Fibroblast of upper back skin (primary cell): ENCODE measurements at places on chromosomes 4 and X.

DNA sequence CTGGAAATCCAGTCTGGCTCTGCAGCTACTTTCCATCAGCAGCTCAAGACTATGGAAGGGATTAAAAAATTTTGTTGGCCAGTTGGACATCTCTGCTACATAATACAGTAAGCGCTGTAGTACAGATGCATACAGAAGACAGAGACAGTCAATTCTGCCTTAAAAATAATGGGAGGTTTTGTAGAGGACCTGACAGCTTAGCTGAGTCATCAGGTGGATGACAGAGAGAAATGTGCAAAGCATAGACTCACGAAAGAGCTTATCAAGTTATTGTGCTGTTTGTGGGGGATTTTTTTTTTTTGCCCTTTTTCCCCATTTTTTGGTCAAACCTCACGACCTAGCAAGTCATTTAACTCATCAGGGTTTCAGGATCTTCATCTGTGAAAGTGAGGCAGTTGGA is 149.0 kb upstream of the SCML1 start:
- DNase-seq = no peak

DNA sequence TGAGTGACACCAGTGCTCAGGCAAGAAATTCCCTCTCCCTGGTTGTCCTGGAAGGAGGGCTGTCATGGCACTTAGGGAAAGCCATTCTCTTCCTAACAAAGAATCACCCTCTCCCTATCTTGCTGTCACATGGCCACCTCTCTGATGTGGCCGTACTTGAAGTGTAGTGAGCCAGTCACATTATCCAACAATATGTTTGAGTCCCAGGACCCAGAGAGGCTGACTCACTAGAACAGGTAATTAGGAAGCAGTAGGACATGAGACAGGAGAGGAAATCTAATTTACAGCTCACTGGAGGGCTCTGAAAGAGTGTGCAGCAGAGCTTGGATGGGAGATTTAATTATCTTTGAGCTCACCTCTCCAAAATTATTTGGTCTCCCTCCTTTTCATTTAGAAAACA is 299.1 kb downstream of the ARHGAP24 start:
- no peak for DNase-seq

DNA sequence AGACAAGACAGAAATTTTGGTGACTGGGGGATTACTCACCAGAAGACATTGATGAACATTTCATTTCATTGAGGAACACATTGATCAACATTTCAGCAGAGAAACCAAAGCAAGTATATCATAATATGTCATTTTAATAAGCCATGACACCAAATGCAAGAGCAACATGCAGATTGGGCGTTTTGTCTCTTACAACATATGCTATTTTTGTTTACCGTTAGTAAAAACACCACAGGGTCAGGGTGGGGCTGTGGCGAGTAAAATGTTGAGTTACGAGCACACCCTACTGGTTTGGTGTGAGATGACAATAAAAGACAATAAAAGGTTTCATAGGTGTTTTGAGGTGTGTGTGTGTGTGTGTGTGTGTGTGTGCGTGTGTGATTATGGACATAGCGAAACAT is 294.5 kb downstream of the PDGFC start:
- peak; percentile 94 for DNase-seq

DNA sequence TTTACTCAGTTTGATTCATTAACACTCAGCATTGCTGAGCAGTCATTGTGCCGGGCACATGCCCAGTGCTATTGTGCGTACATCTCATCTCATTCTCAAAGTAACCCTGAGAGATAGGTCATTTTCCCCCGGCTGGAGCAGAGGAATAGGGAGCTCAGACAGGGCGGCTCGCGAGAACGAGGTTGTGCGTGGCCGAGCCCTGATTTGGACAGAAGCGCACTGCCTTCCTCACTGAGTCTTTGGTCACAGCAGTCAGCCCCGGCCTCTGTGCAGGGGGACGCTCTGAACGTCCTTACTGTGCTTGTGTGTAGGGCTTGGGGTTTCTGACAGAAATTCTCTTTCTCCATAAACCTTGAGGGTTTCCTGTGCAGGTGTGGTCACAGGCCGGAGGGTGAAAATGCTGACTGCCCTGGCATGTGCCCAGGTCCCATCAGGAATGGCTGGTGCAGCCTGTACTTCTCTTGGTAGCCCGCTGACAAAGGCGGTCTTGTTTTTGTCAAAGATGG is 39.5 kb downstream of the NOP14 start:
- DNase-seq = no peak

DNA sequence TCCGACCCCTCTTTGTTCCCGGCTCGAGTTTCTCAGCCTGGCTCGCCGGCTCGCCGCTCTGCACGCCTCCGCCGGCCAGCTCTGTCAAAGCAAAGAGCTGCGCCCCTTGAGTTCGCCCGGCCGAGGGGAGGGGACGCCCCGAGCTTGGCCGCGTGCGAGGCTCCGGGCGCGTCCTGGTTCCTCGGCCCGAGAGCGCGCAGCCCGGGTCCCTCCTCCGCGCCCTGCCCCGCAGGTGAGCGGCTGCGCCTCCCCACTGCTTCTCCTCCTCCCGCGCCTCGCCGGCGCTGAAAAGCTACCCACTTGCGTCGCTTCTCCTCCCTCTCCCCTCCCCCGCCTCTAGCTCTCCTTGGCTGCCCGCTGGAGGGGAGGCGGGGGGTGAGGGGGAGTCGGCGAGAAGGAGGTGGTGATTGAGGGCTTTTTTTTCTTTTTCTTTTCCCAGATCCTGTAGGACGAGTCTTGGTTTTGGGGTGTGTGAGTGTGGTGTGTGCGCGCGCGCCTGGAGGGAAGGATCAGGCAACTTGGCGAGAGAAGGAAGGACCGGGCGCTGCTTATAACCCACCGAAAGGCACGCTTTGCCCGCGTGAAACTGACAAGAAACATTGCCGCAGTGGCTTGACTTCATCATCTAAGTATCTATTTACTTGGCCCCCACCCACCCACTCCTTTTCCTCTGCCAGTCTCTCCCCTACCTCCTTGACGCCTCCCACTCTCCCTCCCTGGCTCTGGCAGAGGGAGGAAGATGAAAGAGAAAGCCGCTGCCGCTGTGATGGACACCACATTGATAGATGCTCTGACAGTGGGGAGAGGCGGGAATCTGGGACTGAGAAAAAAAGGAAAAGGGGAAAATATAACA is at the start of gene LEF1:
LEF1 (minus strand) TSS at position 262 of the 853 bp plus-strand sequence. CDS start 1,165 bp downstream, outside the sequence.
- no peak for DNase-seq

GRCh38 chr4:183214912-183215488 is 105.1 kb downstream of the CLDN22 start:
- no peak for DNase-seq

DNA sequence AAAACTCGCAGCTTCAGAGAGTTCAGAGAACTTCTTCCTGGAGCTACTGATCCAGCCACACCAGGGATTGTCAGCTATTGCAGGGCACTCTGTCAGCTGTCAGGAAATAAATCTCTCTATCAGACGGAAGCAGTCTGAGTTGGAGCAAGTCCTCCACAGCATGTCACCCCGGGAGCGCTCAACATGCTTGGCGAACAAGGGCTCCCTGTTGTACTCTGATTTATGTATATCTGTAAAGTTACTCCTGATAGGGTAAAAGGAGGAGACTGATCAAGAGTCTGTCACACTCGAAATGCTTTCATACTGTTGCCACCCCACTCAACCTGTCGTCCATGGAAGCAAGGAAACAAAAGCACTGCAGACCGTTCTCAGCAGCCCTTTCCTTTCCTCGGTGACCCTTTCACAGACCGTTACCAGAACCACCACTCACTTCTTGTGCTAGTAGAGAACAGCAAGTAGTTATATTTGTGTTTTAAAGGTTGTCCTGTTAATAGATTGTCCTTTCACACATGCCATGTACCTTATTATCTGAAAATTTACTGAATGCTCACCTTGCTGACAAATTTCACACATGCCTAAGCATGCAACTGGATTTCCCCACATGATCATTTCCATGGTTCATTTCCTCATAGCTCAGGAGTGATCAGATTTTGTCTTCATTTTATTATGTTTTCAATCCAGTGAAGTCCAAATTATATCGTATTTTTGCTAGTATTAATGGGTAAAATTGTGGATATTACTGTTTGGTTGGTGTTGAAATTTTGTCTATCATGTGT is 2108.9 kb upstream of the TENM3 start:
- peak; percentile 9 for DNase-seq

GRCh38 chrX:56284269-56284668 is 52.1 kb downstream of the KLF8 start:
- no peak for DNase-seq

- DNase-seq = no peak
Measured at GRCh38 chrX:107374132-107374531, 75.3 kb upstream of the FRMPD3 start.

DNA sequence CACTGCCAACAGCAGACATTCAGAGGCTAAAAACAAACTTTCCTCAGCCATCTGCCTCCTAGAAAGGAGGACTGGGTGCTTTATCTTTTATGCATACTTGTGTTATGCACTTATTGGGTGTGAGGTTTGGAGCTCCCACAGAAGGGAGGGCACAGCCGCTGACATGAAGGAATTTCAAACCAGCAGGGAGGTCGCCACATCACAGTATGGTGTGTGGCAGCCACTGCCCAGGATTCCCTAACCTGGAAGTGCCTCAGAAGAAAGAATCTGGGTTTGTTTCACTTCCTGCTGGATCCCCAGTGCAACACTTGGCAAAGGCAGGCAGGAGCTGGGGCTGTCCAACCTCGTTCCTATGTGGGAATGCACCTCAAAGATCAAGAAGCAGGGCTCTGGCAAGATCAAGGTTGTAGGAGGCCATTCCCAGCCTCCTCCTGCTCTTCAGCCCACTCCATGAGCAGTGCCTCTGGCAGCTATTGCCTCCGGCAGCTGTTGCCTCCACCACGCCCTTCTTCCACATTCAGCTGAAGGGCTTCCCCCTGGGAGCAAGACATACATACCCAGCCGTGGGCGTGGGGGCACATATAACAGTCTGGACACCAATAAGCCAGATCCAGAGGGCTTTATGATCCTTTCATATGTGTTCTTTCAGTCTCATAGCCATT is 109.0 kb upstream of the MAMLD1 start:
- no peak for DNase-seq

- DNase-seq = no peak
Measured at GRCh38 chr4:152942346-152942745, 6.2 kb downstream of the FHDC1 start.

GRCh38 chrX:57172544-57172943 is 35.3 kb upstream of the SPIN2A start:
- no peak for DNase-seq

GRCh38 chr4:35541888-35542213 is 702.5 kb downstream of the ARAP2 start:
- no peak for DNase-seq

DNA sequence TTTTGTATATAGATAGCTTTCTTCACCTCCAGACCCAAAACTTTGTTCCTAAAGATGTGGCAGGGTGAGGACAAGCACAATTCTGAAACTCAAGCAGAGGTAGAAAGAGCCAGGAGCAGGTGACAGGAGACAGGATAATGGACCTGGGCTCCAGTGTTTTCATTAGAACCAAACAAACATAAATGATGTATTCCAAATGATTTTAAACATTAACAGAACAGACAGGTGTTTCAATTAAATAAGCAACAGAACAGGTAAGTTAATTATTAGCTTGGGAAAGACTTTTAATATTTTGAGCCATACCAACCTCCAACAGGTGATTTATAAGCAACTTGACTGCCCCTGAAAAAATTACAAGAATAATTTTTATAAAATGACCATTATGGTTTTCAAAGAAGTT is 459.4 kb upstream of the LCORL start:
- DNase-seq = no peak

DNA sequence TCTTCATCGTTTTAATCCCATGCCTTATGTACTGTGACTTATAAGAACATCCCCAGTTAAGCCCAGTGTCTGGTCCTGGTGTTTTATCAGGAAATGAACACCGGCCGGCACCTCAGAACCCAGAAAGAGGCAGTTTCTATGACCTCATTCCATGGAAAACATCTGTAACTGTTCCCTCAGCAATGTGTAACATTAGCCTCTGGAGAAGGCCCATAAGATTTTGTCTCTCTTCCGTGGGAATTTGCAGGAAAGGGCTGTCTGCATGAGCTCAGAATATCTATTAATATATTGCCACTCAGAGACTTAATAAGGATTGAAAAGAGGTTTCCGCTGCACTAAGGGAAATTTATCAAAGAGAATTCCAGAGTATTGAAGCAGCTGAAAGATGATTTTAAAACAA is 3.1 kb upstream of the TCEANC start:
- peak; percentile 84 for DNase-seq

DNA sequence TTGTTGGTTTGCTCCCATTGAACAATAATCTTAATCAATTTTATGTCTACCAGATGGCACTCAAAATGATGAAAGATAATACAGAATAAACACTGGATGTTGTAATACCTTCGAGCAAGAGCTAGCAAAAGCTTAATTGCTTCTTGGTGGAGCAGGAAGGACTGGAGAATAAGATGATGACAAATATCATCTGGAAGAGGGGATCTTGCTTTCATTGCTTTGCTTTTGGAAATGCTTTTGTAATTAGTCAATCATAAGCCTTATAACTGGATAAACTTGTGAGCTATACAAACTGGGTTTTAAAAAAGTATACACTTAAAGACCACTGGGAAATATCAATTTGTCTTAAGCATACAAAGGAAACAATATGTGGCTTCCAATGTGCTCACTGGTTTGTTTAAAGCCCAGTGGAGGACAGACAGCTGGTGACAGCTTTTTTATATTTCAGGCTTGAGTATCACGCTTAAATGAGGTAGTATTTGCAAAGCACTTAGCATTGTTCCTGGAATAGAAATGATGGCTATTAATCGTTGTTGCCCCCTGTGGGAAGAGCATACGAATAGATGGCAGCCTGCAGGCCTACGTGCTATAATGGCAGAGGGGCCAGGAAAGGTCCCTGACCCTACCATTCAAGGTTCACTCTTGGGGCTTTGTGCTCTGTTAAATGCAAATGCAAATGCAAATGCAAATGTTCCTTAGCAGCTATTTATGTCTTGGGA is 61.2 kb downstream of the TMEM150C start:
- DNase-seq = peak; percentile 42

- peak; percentile 50 for DNase-seq
Measured at GRCh38 chr4:185742766-185743165, 69.2 kb downstream of the SORBS2 start.

GRCh38 chrX:135890087-135890585 is 3.1 kb downstream of the CT45A10 start:
- no peak for DNase-seq

GRCh38 chr4:17189759-17190158 is 291.3 kb upstream of the LDB2 start:
- DNase-seq = no peak

DNA sequence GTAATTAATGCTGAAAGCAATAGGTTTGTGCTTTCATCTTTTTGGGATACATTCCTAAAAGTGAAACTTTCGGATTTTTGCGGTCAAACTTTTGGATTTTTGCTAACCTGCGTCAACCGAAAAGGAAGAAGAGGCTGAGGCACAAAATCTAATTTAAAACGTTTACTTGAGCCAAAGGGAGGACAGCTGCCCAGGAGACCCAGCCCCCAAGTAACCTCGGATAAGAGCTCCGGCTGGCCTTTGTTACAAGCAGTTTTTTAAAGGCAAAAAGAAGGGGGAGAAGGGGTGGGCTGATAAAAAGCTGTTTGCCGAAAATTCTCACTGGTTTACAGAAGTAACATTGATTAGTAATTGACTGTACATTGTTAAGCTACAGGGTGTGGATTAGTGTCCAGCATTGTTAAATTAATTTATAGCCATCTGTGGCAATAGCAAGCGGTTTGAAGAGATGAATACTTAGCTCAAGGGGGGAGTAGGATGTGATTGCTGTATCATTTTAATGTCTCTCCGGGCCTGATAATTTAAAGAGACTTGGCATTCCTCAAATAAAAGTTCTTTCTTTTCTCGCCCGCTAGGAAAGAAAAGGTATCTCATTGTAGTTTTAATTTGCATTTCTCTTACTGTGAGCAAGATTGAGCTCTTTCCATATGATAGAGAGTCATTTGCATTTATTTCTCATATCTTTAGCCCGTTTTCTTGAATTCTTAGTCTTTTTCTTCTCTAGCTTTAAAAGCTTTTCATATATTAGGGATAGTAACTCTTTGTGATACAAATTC is 59.1 kb upstream of the USP9X start:
- peak; percentile 32 for DNase-seq
